Fibroblast of the conjunctiva (primary cell): ENCODE measurements at places on chromosomes 3 and 15.
A peak's percentile ranks its signal among the peaks of the same experiment; 100 is the strongest.

- no peak for DNase-seq
Measured at GRCh38 chr3:173583496-173583895, 186.0 kb downstream of the NLGN1 start.

DNA sequence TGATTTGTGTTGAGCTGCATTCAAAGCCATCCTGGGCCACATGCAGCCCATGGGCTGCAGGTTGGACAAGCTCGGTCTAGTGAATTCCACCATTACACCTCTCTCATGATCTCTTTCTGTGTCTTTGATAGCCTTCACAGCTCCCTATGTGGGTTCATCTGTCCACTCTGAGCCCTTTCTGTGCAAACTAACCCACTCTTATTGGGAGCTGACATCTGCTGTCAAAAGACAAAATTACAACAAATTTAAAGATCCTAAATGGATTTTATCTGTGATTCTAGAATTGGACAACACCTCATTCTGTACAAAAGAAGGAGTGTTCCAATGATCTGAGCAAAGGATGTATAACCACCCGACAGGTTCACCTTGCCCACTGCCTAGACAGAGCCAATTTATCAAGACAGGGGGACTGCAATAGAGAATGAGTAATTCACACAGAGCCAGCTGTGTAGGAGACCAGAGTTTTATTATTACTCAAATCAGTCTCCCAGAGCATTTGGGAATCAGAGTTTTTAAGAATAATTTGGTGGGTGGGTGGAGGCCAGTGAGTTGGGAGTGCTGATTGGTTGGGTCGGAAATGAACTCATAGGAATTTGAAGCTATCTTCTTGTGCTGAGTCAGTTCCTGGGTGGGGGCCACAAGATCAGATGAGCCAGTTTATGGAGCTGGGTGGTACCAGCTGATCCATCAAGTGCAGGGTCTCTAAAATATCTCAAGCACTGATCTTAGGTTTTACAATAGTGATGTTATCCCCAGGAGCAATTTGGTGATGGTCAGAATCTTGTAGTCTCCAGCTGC, 2.6 kb upstream of the XYLB start:
- no peak for DNase-seq

GRCh38 chr15:64247906-64248541, 85.2 kb upstream of the PPIB start:
- DNase-seq: peak; percentile 83

DNA sequence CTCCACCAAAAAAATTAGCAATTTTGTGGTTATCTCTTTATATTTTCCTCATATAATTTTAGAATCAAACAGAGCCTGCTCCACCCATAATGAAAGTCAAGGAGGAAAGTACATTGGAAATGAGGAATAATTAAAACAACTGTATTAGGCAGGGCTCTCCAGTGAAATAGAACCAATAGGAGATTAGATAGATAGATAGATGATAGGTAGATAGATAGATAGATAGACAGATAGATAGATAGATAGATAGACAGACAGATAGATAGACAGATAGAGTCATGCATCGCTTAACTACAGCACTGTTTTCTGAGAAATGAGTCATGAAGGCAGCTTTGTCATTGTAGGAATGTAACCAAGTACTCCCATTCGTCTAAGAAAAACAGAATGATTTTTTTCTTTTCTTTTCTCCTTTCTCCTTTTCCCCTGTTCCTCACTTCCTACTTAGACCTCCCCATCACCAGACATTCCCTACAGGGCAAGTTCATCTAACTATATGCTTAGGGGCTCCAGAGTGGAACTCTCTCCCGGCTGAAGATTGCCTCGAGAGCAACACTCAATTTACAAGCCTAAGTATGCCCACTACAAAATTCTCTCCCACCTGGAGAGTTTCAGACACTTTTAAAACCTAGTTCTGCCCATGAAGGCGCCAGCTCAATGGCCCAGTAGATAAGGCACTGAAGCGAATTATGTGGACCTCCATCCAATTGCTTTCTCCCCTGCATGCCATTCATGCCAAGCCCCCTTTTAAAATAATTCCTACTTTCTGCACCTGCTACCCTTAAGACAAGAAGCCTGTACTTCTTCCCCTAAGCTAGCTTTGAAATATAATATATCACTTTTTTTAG, 53.3 kb upstream of the LIPC start:
- no peak for DNase-seq

GRCh38 chr15:59304034-59304795, 68.5 kb downstream of the MYO1E start:
- no peak for DNase-seq

GRCh38 chr15:71656425-71656824, 153.9 kb upstream of the NR2E3 start:
- no peak for DNase-seq

DNA sequence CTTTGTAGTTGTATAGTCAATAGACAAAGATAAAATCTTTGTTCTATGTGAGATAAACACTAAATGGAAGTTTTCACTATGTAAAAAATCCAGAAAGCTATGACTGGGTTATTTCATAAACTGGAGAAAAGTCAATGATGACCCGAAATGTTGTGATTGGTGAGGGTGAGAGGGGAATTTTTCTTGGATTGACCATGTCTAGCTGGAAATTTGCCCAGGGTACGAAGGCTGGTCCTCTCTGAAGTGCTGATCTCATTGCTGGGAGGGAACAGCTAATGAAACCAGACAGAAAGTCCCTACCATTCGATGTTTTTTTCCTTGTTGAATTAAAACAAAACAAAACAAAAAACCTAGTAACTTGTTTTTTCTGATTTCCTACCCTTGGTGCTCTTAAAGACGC, 14.3 kb downstream of the TPRG1 start:
- no peak for DNase-seq

GRCh38 chr3:19139863-19140262, 8.4 kb upstream of the KCNH8 start:
- DNase-seq: no peak

DNA sequence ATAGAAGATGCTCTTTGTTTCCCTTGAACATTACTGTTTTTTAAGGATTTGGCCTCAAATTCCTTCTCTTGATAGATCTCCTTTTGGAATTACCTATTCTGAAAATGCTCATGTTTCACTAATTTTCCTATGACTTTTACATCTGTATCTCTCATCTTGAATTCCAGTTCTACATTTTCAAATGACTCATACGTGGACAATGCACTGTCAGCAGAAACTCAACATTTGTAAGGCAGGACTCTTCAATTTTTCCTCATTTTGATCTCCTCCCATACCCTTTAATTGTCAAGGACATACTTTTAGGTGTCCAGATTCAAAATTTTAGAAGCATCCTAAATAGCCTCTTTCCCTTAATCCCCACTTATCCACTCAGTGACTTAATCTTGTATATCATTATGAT, 341.0 kb upstream of the RASGRP1 start:
- no peak for DNase-seq

DNA sequence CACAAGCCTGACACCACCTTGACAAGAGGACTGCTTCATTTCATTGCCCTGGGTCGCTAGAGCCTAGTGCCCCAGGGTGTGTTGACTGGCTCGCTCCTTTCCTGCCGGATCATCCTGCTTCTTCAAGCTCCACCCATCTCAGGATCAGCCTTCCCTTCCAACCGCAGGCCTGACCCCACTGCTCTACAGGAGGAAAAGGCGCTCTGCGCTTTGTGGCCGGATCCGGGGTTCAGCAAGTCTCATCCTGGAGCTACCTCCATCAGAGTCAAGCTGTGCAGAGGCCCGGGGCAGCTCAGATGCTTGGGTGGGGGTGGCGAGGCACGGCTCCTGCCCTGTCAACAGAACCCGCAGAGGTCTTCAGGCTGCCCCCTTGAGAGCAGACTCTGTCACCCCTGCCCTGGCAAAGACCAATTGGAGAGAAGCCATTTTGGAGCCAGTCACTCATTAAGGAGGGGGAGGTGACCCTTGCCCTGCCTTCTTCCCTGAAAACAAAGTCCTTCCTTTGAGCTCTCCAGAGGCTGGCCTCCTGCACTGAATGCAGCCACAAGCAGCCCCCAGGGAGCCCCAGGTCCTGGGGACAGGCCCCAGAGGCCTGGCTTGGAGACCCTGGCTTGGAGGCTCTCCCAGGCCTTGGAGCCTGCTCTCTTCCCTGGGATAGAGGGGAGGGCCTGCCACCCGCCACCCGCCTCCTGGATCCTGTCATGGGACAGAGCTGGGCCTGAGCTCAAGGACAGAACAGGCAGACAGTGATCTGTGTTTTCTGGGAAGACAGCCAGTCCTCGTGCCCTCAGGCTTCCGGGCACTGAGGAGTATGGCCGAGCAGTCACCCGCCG, 80.3 kb downstream of the CPN2 start:
- DNase-seq: no peak

DNA sequence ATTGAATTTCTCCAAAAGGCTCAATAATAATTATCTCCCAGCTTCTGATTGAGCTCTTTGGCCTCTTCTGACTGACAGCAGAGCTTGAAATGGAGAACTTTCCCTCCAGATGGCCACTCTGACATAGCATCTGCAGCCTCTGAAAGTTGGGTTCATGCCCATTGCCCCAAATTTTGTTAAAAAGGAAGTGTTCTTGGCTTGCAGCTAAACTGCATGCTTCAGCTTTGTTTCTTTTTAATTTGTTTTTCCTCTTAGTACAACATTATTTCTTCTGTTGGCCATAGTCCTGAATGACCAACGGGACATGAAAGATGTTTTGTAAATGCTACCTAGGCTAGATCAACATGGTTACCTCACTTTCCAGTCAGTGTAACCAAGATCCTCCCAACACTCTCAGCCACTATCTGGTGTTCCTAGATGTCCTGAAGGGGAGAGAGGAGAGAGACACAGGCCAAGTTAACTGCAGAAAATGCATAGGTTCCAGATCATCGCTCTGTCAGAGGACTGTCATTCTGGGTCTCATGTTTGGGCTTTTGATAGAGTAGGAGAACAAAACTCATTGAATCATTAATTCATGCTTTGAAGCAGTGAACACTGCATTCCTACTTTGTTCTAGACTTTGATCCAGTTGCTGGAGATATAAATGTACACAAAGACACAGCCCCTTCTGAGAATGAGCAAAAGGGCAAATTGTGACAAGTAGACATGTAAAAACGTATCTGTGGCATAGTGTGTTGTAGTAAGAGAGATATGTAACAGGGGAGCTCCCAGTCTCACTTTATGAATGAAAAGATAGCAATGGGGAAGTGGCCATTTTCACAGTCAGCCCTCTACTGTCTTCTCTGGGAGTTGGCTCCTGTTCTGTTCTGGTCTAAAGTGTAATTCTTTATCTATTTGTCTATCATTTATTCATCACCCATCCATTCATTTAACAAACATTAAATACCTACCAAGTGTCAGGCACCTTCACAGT, 156.2 kb downstream of the ZNF621 start:
- no peak for DNase-seq

DNA sequence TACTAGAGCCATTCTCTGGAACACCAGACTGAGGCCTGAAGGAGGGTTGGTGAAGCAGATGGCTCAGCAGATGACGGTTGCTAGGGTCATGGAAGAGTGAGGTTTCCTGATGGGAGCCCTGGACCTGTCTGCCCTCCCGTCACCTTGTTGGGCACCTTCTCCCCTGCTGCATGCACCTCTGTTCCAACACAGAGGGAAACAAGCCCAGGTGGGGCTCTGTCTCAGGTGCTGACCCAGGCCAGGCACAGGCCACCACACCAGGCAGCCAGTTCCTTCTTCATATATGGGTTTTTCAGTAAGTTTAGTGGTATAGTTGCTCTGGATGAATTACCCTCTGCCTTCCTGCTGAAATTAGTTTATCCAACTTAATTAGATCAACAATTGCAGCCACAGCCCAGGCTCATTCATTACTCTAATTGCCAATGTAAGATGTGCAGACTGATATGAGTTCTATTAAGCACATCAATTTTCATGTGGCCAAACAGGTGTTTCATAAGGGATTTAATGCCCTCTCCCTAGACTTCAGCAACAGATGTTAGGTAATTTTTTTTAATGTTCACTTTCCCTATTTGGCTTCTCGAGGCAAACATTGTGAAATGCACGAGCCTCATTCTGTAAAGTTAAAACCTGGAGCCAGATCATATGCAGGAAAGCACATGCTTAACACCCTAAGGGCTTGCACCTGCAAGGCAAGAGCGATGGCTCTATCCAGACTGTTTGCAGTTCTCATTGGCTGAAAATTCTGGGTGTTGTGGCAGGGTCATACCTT, 174.8 kb downstream of the CHDH start:
- no peak for DNase-seq

- DNase-seq: peak; percentile 56
Measured at GRCh38 chr3:98777801-98778220, 14.7 kb downstream of the ST3GAL6 start.

- DNase-seq: no peak
Measured at GRCh38 chr15:84925906-84926305, 41.4 kb downstream of the SLC28A1 start.

DNA sequence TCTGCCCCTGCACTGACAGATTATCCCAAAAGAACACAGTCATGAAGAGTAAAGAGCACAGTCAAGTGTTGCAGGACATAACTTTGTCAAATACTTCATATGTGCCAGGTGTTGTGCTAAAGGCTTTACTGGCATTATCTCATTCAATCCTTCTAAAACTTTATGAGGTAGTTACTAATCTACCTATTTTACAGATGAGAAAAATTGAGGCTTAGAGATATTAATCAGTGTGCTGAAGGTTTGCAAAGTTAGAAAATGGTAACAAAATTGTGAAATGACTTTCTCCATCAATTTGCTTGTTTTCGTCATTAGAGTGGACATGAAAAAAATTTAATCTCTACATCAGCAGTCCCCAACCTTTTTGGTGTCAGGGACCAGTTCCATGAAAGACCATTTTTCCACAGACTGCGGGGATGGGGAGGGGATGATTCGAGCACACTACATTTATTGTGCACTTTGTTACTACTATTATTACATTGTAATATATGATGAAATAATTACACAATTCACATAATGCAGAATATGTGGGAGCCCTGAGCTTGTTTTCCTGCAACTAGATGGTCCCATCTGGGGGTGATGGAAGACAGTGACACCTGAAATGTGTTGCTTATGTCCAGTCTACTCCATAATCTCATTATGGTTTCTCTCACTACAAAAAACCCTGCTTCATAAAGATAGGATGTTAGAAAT, 8.6 kb upstream of the CAPN7 start:
- DNase-seq: no peak

GRCh38 chr3:138114431-138114918, 933 bp downstream of the DZIP1L start:
- DNase-seq: no peak
